ENCODE measurements at places on chromosomes 7 and 10.

DNA sequence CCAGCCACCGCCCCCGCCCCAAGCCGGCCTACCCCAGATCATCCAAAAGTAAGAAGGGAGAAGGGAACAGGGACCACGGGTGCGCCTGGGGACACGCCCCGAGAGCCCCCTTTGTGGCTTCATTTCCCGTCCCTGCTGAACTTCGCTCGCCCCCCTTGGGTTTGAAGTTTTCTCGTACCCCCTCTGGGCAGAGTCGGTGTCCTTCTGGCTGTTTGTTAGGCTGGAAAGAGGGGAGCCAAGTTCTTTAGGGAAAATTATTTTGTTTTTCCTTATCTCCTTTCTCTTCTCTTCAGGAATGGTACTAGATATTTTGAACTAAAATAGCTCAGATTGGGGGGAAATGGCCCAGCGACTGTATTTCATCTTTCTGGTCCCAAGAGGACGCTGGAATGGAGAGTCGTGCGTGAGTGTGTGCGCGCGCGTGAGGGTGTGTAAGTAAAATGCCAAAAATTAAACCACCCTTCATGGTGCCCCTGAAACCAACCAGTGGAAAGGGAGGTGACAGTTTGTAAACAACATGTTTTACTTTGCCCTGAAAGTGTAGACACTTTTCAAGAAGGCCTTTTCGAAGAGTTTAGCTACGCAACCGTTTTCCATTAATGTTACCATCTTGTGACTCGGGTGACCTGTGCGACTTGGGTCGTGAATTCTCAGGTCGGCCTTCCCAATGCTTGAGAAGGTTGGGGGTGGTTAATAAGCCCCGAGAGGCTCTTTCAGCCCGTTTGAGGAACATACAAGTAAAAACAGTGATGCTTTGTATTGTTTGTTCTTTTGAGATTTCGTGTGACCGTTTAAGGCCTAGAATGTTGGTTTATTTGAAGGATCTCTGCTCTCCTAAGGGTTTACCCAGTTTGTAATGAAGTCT is 694 bp downstream of the RBM20 start:
- no peak for DNase-seq

DNA sequence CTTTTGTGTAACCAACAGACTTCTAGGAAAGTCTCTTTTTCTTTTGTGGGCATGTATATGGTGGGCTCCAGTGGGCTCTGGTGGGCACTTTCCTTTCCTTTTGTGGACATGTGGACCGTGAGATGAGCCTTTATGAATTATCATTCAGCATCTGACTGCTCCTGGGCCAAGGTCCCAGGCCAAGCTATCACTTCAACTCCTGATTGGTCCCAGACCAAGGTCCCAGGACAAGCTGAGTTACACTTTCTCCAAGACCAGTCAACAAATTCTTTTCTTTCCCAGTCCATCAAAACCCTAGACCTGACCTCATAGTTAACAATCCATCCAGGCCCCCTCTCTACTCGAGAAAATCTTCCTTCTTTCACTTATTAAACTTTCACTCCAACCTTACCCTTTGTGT is 1.0 kb downstream of the AKR1C8 start:
- DNase-seq = no peak

- no peak for DNase-seq
Observed at GRCh38 chr10:94069884-94070283, 76.2 kb downstream of the PLCE1 start.

- no peak for DNase-seq
Observed at GRCh38 chr7:91653286-91653685, 227.2 kb downstream of the MTERF1 start.

DNA sequence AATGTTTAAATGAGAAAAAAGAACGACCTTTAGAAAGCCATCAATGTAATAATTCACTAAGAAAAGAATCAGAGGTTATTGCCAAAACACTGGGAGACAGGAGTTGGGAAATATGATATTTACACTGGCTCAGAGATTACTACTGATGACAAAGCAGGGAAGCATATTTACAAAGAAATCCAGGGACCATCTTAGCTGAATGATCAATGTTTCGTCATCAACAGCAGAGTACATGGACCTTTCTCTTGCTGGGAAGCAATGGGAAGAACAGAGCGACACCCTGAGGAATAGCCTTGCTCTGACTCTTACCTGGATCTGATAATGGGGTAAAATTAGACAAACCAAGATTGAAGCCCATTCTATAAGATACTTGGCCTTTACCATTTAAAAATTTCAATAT is 1293.5 kb downstream of the XPNPEP1 start:
- no peak for DNase-seq

- peak; percentile 25 for DNase-seq
Observed at GRCh38 chr10:117374506-117375359, 507 bp downstream of the PDZD8 start.

DNA sequence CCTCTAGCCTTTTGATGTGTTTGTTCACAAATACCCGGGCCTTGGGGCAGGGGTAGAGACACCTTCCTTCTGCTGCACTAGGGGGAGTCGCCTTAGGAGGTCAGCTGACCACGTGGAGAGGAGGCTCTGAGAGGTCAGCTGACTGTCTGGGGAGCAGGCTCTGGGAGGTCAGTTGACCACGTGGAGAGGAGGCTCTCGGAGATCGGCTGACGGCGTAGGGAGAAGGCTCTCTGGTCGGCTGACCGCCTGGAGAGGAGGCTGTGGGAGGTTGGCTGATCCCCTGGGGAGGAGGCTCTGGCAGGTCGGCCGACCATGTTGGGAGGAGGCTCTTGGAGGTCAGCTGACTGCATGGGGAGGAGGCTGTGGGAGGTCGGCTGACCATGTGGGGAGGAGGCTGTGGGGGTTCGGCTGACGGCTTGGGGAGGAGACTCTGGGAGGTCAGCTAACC is 59.6 kb upstream of the LYZL1 start:
- no peak for DNase-seq

DNA sequence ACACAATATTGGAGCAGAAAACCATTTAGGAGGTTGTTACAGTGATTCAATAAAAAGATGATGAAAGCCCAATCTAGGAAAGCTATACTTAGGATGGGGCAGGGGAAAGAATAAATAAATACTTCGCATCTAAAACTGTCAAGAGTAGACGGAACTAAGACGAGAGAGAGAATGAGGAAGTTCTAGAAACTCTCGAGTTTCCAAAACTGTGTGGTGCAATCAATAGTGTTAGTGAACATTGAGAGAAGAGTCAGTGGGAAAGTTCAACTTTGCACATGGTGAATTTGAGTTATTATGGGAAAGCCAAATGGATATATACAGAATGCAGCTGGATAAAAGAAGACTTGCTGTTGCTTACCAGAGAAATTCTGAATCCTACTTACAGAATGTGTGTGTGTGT is 133.8 kb upstream of the MEOX2 start:
- no peak for DNase-seq

GRCh38 chr7:37265006-37265405 is 183.7 kb downstream of the ELMO1 start:
- DNase-seq = no peak

DNA sequence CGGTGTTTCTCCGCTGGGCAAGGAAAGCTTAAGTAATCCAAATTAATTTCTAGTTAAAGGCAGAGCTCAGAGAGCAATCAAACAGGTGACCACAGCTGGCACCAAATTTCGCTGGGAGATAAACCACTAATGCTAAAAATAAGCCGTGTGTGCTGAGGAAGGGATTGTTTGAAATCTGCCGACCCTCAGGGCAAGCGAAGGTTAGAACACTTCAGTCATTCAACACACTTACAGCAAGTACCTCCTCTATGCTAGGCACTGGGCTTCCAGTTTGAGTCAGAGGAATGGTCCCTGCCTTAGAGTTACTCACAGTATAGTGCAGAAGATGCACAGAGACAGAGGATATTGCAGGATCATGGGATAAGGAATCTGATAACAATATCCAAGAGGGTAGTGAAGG is 467.9 kb upstream of the PODXL start:
- no peak for DNase-seq

GRCh38 chr7:142802301-142802700 is 31.5 kb downstream of the PRSS2 start:
- DNase-seq = no peak

DNA sequence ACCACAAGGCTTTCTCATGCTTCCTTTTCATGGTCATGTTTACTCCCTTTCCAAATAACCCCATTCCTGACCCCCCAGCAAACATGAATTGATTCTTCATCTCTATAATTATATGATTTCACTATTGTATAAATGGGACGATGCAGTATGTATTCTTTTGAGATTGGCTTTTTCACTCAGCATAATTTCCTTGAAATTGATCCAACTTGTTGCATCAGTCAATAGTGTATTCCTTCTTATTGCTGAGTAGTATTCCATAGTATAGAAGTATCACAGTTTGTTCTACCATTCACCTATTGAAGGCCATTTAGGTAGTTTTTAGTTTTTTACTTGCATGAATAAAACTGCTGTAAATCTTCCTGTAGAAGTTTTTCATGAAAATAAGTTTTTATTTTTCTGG is 264.7 kb downstream of the BAMBI start:
- DNase-seq = no peak

- no peak for DNase-seq
Observed at GRCh38 chr7:94666879-94667587, 11.1 kb upstream of the SGCE start.

GRCh38 chr10:2460812-2461211 is 606.5 kb upstream of the PFKP start:
- no peak for DNase-seq

DNA sequence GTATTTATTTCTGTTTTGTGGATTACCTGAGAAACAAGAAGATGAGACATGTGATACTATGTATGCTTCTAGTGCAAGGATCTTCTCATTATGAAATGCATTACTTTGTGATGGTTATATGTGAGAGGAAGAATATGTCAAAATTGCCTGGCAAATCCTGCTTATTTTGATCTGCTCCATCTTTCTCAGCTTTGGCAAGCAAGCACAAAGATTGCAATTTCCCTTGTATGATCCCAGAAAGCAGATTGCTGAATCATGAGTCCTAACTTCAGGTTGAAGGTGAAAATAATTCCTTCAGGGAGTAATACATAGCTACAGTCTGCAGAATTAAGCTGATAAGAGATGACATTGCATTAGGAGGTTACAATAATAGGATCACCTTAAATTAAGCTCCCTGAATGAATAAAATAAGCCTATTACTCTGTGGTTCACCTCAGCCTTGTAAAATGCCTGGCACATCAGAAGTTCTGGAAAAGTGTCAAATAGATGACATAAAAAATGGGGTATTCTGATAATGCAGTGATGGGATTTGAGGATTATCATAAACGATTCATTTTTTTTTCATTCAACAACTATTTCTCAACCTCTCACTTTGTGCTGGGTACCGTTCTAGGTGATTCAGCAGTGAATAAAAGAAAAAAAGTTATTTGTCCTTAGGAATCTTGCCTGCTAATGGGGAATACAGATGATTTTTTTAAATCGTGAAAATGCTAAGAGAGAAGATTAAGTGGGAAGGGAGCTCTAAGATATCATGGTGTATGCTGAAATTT is 120.7 kb downstream of the CHN2 start:
- no peak for DNase-seq

DNA sequence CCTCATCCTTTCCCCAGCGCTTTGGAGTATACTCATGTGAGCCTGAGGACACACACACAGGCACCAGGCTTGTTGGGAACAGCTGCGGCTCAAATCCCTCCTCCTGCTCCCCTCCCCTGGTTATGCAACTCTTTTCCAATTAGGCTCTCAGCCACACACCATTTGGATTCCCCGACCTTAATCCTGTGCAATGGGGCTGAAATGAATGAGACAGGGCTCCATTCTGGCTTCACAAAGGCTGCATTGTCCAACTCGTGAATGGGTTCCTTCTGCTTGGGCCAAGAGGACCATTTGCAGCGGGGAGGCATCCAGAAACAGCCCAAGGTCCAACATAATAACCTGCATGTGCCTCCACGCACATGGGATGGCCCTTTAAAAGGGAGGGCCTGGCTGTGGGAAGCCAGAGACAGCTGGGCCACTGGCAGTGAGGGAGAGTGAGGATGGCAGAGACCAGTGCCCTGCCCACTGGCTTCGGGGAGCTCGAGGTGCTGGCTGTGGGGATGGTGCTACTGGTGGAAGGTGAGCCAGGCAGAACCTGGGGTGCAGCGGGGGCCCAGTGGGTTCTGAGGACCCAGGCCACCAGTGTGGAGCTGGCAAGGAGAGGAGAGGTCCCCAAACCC is at the start of gene RGR:
TSS of gene RGR (plus strand) at position 403 of the 620 bp plus-strand sequence. CDS start at position 441, 38 bp downstream.
- DNase-seq = no peak

Data from activated naive CD4-positive, alpha-beta T cell treated with anti-CD3 and anti-CD28 coated beads, Interleukin-2, amount 50 U/mL, for 16 hours (primary cell).